Stimulated activated naive CD4-positive, alpha-beta T cell treated with Interleukin-2 at 50 U/mL for 16 hours (primary cell): ENCODE measurements at places on chromosomes 1 and 21.

DNA sequence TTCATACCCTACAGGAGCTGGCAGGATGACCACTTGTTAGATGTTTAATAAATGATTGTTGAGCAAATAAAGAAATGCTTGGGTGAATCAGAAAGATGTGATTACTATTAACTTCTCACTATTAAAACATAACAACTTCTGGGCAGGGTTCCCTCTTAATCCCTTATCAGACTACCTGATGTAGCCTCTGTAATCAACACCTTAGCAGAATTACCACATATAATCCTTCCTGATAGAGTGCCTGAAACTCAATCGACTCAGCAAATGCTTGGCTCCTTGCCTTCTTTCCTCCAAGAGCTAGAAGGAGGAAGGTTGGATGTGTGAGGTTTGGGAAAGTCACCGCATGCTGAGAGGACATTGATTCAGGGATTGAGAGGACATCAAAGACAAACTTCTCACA, 34.8 kb upstream of the DSCAM start:
- DNase-seq = no peak

- DNase-seq = no peak
Measured at GRCh38 chr21:25338415-25338814, 268.9 kb downstream of the MRPL39 start.

- DNase-seq = no peak
Measured at GRCh38 chr1:202843081-202843480, 32.3 kb downstream of the PCAT6 start.

- DNase-seq = no peak
Measured at GRCh38 chr1:207172885-207173284, 68.9 kb downstream of the C4BPA start.

DNA sequence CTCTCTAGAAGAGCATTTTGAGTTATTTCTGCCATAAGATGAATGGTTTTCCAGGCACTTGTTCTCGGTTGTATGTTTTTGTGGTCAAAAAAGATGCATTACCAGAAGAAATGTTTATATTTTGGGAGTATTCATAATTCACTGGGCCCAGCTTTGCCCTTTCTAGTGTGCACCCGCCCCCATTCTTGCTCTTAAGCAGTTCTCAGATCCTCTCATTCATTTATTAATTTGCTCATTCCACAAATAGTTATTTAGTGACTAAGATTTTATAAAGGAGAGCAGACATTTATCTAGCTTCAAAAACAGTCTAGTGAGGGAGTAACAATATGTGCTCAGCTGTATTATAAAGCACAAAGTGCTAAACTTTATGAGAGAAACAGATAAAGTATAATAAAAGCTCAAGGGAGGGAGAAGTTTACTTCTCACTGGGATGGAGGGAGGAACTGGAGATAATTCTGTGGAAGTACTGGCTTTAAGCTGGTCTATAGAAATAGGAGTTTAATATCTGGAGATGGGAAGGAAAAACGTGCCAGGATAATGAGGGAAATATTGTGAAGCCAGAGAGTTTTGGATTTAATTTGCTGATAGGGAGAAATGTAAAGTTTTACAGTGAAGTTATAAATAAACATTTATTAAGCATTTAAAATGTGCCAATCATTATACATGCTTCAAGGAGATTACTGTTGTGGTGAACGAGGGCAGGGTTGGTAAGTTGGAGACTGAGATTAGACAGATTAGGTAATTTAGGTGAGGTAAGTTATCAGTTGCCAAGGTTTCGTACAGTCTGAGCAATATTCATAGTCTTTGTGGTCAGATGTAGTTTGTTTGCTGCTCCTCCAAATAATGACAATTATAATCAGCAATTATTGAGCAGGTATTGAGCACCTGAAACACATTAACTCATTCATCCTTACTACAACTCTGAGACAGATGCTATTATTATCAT, 9.1 kb upstream of the MACF1 start:
- no peak for DNase-seq

- DNase-seq = no peak
Measured at GRCh38 chr1:65003316-65003664, 36.9 kb upstream of the JAK1 start.

- DNase-seq = no peak
Measured at GRCh38 chr1:228090613-228091081, 8.1 kb downstream of the ARF1 start.

- DNase-seq = no peak
Measured at GRCh38 chr1:170131450-170131849, 14.3 kb upstream of the NTMT2 start.

GRCh38 chr1:4702932-4703331, 48.5 kb downstream of the AJAP1 start:
- DNase-seq = no peak

DNA sequence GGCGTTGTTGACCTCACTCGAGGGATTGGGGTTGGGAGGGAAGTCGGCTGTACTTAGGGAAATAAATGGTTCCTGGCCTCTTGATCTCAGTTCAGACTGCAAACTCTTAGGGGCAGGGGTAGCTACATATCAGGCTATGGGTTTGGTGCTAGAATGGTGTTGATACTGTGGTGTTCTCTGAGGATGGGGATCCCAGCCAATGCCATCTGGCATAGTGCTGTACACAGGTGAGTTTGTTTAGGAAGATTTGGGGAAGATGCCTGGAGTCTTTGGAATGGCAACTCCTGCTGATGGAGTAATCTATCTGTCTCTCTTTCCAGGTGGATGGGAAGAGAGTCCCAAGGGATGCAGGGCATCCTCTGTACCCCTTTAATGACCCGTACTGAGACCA, 14.3 kb upstream of the NASP start:
- no peak for DNase-seq

DNA sequence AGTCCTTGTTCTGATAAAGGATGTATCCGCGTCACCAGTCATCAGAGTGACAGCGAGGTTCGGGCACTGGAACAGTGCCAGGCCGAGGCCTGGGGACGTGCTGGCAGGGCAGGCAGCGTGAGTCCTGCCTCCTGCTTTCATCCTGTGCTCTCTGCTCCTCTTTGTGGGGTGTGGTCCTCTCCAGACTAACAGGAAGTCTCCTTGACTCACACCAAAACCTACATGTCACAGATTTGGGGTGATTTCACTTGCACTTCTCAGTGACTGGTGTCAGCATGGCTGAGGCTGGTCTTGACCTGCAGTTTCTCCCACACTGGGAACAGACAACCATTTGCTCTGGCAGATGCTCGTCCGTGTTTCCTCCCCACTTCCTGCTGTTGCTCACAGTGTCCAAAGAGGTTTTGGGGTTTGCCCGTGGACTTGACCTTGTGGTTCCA, 8.8 kb upstream of the NLRP3 start:
- DNase-seq = peak; percentile 46

DNA sequence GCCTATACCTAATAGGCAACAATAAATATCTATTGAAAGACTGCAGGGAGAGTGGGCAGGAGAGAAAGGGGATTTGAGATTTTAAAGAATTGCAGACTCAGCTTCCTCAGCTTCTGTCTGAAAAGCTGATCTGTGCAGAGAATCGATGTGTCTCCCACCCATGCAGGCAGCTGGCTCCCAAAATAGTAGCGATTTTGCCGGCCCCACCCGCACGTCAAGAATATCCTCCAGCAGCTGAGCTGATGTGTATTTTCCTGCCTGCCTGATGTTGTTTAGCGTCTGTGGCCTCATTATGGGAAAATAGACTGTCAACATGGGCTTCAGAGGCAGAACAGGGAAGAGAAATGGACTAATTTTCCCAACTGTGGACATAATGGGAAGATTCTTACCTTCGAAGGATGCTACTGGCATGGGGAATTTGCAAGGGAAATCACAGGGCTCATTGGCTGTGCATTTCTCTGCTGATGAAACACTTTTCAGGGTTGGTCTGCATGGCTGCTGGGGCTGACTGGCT, 699.8 kb downstream of the PTPRU start:
- DNase-seq = no peak

DNA sequence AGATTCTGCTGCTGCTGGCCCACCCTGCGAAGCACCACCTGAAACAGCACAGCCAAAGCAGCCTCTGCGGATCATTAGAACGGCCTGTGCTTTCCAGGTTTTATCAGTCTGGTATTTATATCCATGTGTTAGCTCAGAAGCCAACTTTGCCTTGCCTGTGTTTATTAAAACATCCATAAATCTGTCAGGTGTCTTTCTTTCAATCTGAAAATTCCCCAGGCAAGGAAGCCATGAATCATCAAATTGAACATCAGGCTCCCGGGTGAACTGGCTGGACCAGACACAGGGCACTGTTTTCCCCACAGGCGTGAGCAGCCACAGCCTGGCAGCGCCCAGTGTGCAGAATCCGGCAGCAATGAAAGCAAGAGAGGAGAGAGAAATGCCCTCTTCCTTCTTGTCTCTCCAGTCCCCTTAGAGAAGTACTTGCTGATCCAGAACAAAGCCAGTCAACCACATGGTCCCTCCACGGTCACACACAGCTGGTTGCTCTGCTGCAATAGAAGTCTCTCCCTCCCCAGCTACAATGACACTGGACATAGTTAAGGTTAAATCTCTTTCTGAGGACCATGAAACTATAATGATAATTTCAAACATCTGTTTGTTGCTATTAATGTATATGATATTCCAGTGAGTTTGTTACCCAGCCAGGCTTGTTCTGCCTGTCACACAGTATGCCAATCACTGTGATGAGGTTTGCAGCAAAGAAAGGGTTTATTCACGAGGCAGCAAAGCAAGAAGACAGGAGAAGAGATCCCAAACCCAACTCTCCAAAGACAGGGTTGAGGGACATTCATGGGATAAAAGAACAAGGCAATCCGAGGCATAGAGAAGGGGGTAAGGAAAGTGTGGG, 212.1 kb upstream of the FMN2 start:
- no peak for DNase-seq

DNA sequence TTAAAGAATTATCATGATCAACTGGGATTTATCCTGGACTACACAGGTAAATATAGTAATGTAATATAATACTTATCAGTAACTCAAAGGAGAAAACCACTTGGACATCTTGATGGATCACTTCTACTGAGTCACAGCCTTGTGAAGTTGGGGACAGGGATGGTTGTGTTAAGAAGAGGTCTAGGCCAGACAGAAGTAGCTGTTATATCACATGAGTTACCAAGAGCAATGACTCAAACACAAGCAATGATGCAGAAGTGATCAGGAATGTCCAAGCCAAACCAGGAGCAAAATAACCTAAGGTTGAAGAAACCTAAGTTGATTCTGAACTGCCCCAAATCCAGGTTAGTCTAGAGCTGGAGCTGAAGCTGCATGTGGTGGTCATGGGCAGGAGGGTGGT, 424.5 kb upstream of the DAB1 start:
- DNase-seq = no peak

DNA sequence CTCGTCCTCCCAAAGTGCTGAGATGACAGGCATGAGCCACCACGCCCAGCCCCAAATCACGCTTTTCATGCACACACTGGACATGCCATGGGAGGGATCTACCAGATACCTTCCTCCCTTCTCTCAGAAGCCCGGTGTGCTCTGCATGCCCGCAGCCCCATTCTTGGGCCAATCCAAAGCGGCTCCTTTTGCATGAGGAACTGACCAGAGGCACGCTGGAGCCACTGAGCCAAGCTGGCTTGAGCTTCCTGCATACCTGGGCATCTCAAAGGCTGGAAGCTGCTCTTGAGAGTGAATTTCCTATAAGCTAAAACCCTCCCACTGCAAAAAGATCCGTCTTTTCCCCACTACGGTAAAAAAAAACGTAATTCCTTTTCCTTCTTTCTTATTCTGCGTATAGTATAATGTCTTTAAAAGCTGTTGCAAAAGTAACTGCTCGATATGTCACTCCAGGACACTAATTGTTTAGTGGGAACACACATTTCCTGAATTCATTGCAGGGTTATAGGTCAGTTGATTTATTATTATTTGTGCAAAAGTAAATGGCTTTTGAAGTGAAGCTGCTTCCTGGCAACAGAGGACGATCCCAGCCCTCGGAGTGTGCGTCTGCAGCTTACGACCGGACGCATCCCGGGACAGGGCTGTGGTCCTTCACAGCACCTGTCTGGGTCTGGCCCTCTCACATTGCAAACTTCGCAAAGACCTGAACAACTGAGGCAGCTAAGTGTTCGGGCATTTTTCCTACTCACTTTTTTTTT, 61.8 kb upstream of the ETS2 start:
- no peak for DNase-seq

- no peak for DNase-seq
Measured at GRCh38 chr21:33230545-33231324, 997 bp downstream of the IFNAR2 start.

GRCh38 chr21:42632771-42633690, 20.4 kb upstream of the PDE9A start:
- DNase-seq = no peak

DNA sequence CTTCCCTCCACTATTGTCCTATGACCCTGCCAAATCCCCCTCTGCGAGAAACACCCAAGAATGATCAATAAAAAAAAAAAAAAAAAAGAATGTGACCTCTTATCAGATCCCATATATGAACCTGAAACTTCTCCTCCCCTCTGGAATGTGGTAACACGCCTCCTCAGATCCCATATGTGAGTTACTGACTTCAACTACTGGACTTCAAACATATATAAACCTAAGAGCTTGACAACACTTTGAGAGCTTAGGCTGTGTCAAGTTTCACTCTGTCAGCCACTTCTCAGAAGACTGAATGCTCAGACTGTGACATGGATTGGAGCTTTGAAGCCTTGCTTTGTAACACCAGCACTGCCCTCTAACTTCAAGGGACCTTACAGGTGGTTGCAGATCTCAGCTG, 148.4 kb downstream of the COP1 start:
- DNase-seq = no peak

DNA sequence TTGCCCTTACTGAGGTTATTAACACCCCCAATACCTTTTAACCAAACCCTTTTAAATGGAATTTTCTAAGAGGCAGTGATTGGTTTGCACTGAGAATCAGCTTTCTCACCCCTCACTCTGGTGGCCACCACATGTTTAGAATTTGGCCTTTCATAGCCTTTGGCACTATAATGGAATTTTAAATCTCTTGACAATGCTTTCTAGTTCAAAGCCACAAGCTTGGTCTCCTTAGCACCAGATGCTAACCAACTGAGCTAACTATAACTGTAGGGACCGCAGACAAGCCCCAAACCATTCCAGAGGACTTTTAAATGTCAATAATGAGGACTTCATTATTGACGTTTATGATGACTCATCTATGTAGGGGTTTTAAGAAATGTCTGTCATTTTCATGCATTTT, 238.7 kb upstream of the SNX7 start:
- DNase-seq = no peak

DNA sequence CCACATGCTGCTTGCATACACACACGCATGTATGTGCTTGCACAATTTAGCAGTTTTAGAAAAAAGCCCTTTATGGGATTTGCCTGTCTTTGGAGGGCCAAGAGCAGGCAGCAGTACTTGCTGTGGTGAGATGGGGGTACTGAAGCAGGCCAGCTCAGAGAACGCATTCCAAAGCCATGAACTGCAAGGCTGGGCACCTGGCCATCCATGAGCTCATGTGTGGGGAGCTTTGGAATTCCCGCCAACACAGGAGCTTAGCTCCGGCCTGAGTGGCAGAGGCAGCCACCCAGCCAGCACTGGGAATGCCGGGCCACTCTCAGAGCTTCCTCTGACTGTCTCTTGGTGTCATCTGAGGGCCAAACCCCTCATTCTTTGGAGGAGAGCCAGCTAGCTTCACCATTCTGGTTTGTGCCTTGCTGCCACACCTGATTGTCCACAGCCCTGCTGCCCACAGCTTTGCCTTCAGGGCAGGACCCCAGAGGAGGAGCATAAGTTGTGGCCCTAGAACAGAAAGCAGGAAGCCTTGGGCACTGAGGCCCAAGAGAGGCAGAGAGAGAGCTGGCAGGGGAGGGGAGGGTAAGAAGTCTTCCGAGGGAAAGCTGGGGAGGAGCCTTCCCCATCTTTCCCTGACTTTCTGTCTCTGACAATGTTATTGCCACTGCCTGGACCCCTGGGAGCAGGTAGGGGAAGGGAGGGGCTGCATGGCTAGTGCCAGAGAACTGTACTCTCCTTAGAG, 92.1 kb upstream of the POU3F1 start:
- DNase-seq = no peak
